Suppressor macrophage treated with lipopolysaccharide for 1 hour (primary cell): ENCODE measurements at places on chromosomes 7 and 10.
A peak's percentile ranks its signal among the peaks of the same experiment; 100 is the strongest.

DNA sequence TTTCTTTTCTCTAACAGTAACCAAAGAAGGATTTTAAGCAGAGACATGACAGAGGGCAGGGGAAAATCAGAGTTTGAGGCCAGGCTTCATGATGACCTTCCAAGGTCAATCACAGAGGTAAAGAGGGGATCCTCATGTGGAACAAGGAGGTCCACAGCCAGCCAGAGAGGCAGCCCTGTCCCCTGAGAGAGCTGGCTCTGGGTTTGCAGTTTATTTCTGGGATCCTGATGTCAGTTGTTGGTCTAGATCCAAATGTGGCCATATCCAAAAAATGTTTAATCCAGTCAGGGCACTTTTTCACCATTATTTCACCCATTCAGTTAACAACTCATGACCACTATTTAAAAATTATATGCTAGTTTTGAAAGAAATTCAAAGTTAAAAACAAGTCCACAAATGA lies 45.6 kb downstream of the GPR141 start:
- DNase-seq, result no peak

- no peak for DNase-seq
These were observed 13.9 kb upstream of the DRGX start for GRCh38 chr10:49409755-49410154.

- no peak for DNase-seq
These were observed 260.1 kb upstream of the LRRN3 start for GRCh38 chr7:110830778-110831177.

DNA sequence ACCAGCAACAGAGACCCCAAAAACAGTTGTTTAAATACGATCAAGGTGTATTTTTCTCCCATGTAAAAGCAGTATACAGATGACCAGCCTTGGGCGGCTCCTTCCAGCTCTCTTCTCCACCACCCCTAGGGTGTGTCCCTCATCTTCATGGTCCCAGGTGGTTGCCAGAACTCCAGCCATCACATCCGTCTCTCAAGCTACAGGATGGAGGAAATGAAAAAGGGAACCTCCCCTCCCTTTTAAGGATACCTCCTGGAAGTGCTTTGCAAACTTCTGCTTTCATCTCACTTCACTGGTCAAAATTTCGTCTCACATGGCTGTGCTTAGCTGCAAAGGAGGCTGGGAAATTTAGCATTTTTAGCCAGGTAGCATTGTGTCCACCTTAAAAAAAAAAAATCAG lies 59.3 kb downstream of the C10orf105 start:
- DNase-seq, result no peak

GRCh38 chr7:94274828-94275227 lies 119.9 kb upstream of the COL1A2 start:
- no peak for DNase-seq

GRCh38 chr7:51162724-51163329 lies 153.8 kb downstream of the COBL start:
- peak; percentile 82 for DNase-seq

DNA sequence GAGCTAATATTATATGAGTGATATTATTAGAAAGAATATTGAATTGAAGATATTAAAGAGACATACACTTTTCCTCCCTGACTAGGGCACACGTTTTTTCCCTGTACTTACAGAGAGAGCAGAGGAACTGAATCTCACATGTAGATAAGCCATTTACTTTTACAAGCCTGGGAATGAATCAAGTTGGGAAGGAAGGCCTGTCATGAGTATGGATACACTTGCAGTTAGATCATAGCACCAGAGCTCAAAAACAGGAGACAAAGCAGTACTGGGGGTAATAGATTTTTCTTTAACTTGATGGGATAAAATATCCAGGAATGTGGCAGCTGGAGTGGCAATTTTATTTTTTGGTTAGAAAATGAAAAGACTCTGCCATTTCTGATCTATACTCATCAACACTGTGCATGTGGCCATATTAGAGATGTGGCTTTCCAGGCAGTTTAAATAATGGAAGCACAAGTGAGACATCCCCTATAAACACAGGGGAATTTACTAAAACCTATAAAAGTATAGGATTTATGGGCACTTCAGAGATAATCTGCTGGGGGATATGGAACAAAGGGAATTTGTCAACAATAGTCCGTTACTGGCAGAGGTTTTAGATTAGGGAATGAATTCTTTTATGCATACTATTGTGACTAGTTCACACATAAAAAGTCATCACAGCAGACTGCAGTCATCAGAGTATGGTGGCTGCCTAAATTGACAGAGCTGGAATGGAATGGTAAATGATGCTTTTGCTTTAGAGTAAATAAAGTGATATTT lies 657.7 kb upstream of the MBL2 start:
- DNase-seq, result no peak

DNA sequence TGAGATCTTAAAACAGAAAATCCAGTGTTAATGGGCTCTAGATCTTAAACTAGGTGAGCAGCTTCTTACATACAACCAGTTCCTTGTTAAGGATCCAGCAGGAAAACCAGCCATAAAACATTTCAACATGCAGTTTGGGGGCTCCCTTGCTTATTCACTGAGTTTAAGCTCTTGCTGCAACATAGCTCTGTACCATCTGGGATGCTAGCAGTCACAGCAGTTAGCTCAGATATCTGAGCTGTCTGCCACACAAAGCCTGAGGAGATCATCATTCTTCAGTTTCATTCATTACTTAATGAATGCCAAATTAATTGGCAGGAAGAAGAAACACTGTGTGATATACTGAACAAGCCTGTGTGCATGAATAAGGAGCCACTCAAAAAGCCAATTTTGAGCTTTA lies 62.8 kb downstream of the PODXL start:
- DNase-seq, result no peak

DNA sequence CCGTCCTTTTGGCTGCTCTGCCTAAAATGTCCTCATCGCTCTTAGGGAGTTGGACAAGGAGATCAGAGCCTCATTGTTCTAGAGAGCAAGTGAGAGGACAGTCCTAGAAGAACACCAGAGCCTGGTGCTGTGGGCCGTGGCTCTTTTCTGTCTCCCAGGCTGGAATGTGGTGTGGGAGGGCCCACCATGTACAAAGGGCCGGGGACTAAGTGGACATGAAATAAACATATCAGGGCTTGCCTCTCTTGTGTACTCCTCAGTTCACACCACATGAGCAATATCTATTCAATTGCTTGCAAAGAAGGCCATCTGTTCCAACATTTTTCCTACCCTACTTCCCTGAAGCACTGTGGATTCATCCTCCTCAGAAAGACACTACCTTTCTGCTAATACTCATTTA lies 510.4 kb downstream of the SUGCT start:
- DNase-seq, result no peak

GRCh38 chr10:13395540-13395939 lies 47.4 kb upstream of the SEPHS1 start:
- DNase-seq, result no peak

GRCh38 chr10:114766470-114766869 lies 55.1 kb upstream of the FHIP2A start:
- DNase-seq, result no peak

DNA sequence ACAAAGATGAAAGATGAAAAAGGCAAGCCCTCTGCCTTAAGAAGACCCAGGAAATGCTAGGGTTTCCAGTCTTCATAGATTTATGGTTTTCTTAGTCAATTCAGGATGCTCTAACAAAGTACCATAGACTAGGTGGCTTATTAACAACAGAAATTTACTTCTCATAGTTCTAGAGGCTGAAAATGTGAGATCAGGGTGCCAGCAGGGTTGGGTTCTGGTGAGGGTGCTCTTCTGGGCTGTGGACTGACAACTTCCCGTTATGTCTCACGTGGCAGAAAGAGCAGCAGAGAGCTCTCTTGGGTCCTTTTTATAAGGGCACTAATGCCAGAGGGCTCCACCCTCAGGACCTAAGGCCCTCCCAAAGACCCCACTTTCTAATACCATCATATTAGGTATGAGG lies 23.7 kb downstream of the ELMO1 start:
- DNase-seq, result peak; percentile 27

- DNase-seq, result no peak
These were observed 96.3 kb downstream of the SMURF1 start for GRCh38 chr7:99047526-99048077.

- DNase-seq, result peak; percentile 76
These were observed 70.9 kb downstream of the SYPL1 start for GRCh38 chr7:106041140-106041717.

DNA sequence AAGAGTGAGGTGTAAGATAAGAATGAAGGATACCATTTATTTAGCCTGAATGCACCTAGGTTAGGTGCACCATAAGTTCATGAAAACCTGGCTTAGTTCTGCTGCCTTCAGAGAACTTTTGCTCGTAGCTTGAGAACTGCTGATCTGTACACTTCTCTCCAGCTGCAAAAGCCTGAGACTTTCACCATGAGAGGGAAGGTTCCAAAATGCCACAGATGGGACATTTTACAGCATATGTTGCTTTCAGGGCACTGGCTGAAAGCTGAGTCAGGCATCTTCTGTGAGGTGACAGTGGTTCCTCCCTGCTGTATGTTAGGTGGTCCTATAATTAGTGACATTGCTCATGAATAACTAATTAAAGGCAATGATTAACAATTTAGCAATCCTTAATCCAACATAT lies 298.3 kb downstream of the GALNT17 start:
- no peak for DNase-seq
